Smooth muscle cell of trachea (primary cell): ENCODE measurements at places on chromosomes 13 and 19. TPM values are rescaled to one million over a fixed set of nuclear protein-coding genes. Genes with fewer than 3 reads are reported as not detected.

Gene TINCR
- total RNA-seq: 0.17 TPM in 1 of 2 replicates, not detected in the other

Gene ZNF274
- total RNA-seq: 27.8 and 32.1 TPM in 2 replicates

Gene ARRDC5
- total RNA-seq: not detected in 2 replicates

Gene BRME1
- 0.66 and 0.73 TPM in 2 replicates for total RNA-seq

Gene KIR2DL4
- total RNA-seq: not detected in 2 replicates

Gene SWSAP1
- 0.50 and 0.87 TPM in 2 replicates for total RNA-seq

Gene PSG1
- 0.58 and 1.8 TPM in 2 replicates for total RNA-seq

Gene GMIP
- 4.4 and 9.1 TPM in 2 replicates for total RNA-seq

Gene ZNF471
- 5.0 and 5.7 TPM in 2 replicates for total RNA-seq

Gene KIR2DL1
- not detected in 2 replicates for total RNA-seq

Gene TNFSF13B
- total RNA-seq: 5.2 and 6.6 TPM in 2 replicates

Gene TUBGCP3
- 14.9 and 19.9 TPM in 2 replicates for total RNA-seq

Gene SSC5D
- total RNA-seq: 14.4 and 47.6 TPM in 2 replicates

Gene RAB3A
- total RNA-seq: 2.0 and 5.5 TPM in 2 replicates

Gene TLE6
- 0.87 and 1.5 TPM in 2 replicates for total RNA-seq
